Endodermal cell (in vitro differentiated cells): ENCODE measurements at places on chromosomes 7 and 10. TPM values are rescaled to one million over a fixed set of nuclear protein-coding genes. Genes with fewer than 3 reads are reported as not detected.

GRCh38 chr10:3129581-3130340 is 42.8 kb downstream of the PITRM1 start:
- H3K4me1 ChIP-seq: no peaks in the 10 kb centered on the region
- no peak overlapping the region for H3K27ac ChIP-seq
- peaks cover 24% of the 10 kb centered on the region for H3K36me3 ChIP-seq
- H3K27me3 ChIP-seq: no peaks in the 10 kb centered on the region
- H3K4me3 ChIP-seq: no peak overlapping the region
- no peak for DNase-seq

Gene LFNG
- total RNA-seq: 46.4 and 47.2 TPM in 2 replicates

GRCh38 chr7:18903695-18904094 is 213.7 kb downstream of the TWIST1 start:
- H3K27ac ChIP-seq: no peak overlapping the region
- peaks cover 12% of the 10 kb centered on the region for H3K4me1 ChIP-seq
- H3K4me3 ChIP-seq: no peak overlapping the region

Gene KDM7A
- 19.0 and 24.5 TPM in 2 replicates for total RNA-seq

DNA sequence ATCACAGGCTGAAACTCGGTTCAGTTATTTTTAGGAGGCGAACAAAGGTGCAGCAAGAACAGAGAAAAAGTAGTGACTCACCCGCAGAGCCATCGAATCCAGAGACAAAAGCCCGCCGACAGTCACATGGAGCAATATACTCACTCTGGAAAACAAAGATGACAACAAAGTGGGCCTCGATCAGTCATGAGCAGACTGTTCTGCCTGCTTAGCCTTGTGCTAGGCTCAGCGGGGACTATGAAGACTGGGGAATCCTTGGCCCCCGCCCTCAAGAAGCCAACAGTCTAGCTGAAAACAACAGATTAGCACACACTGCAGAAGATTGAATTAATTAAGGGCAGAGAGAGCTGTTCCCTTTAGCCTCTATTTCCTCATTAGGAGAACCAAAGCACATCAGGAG is 30.4 kb downstream of the XPNPEP1 start:
- H3K4me1 ChIP-seq: peaks cover 10% of the 10 kb centered on the region
- peaks cover 8% of the 10 kb centered on the region for H3K36me3 ChIP-seq
- H3K27me3 ChIP-seq: no peaks in the 10 kb centered on the region
- peak; percentile 57 for DNase-seq

Gene WNT16
- total RNA-seq: 0.65 to 0.93 TPM in 2 of 3 replicates, not detected in the other

Gene FRMD4A
- 13.3 to 22.4 TPM (median 20.1 TPM) in 3 replicates for total RNA-seq

- no peak overlapping the region for H3K4me3 ChIP-seq
- peaks cover 4% of the 10 kb centered on the region for H3K4me1 ChIP-seq
- DNase-seq: no peak
- H3K27me3 ChIP-seq: no peaks in the 10 kb centered on the region
Observed at GRCh38 chr10:50610368-50610767, 13.4 kb downstream of the SGMS1 start.

GRCh38 chr7:50684713-50685075 is 98.0 kb downstream of the GRB10 start:
- no peaks in the 10 kb centered on the region for H3K27me3 ChIP-seq
- no peak overlapping the region for H3K4me3 ChIP-seq
- H3K4me1 ChIP-seq: no peaks in the 10 kb centered on the region

Gene TSPAN33
- total RNA-seq: 24.8 to 36.7 TPM (median 35.6 TPM) in 3 replicates

DNA sequence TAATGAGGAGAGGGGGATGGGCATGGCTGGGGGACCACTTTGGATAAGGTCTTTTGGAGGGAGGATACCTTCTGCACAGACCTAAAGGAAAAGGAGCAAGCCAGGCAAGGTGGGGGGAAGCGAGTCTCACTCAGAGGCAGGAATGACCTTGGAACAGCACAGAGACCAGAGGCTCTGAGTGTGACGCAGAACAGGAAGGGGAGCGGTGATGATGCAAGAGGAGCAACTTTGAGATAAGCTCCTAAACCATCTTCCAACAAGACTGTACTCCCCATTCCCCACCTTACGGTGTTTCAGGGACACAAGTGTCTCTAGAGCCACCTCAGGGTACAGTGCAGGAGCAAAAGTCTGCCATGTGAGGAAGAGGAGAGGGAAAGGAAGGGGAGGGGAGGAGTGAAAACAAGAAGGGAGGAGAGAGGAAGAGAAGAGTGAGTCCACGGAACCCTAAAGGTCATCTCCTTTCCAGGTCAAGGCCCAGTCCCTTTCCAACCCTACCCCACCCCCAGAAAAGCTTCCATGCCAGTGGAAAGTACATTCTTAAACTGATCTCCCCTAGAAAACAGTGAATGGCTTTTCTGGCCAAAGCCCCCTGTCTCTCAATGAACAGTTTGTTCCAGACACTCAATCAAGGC is 54.1 kb downstream of the JAZF1 start:
- H3K36me3 ChIP-seq: no peaks in the 10 kb centered on the region
- no peak for DNase-seq
- no peaks in the 10 kb centered on the region for H3K27me3 ChIP-seq

Gene KLF14
- total RNA-seq: not detected in 2 replicates

- H3K36me3 ChIP-seq: no peaks in the 10 kb centered on the region
- no peak for DNase-seq
- no peaks in the 10 kb centered on the region for H3K27me3 ChIP-seq
- no peaks in the 10 kb centered on the region for H3K4me1 ChIP-seq
Observed at GRCh38 chr7:83769407-83769806, 120.5 kb upstream of the SEMA3E start.

Gene ABCF2
- 46.7 and 48.9 TPM in 2 replicates for total RNA-seq

- no peak overlapping the region for H3K27ac ChIP-seq
- no peaks in the 10 kb centered on the region for H3K4me1 ChIP-seq
- no peak overlapping the region for H3K4me3 ChIP-seq
- H3K27me3 ChIP-seq: no peaks in the 10 kb centered on the region
- H3K36me3 ChIP-seq: no peaks in the 10 kb centered on the region
Observed at GRCh38 chr10:78202386-78202785, 168.7 kb downstream of the RPS24 start.

DNA sequence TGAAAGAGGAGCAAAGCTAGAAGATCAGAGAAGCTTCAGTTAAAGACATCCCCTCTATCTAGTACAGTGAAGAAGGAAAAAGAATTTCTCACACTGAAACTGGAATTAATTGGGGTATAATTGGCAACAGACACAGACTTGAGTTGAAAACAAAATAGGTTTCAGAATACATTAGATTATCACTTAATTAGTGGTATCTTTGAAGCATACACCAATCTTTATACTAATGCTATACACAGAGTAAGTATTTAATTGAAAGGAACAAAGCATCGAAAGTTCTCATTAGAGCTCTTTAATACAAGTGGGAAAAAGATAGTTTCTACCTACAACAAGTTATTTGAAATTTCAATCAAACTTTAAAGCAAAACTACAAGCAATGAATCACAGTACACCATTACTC is 128.2 kb downstream of the THSD7A start:
- H3K27me3 ChIP-seq: no peaks in the 10 kb centered on the region
- no peak for DNase-seq
- H3K27ac ChIP-seq: no peak overlapping the region
- H3K36me3 ChIP-seq: no peaks in the 10 kb centered on the region
- H3K4me1 ChIP-seq: no peaks in the 10 kb centered on the region
- H3K4me3 ChIP-seq: no peak overlapping the region

DNA sequence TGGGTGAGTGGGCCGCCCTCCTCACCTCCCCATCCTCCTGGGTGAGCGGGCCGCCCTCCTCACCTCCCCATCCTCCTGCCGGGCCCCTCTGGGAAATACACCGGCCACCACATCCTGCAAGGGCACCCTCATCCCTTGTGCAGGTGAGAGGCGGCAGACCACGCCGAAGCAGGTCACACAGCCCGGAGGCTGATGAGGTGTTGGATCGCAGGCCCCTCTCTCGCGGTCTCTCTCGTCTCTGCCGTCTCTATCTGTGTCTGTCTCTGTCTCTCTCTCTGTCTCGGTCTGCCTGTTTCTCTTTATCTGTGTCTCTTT is 30.8 kb upstream of the FOXL3 start:
- H3K4me1 ChIP-seq: no peaks in the 10 kb centered on the region
- H3K4me3 ChIP-seq: no peak overlapping the region
- no peaks in the 10 kb centered on the region for H3K27me3 ChIP-seq
- peaks cover 6% of the 10 kb centered on the region for H3K36me3 ChIP-seq
- no peak for DNase-seq
- no peak overlapping the region for H3K27ac ChIP-seq

DNA sequence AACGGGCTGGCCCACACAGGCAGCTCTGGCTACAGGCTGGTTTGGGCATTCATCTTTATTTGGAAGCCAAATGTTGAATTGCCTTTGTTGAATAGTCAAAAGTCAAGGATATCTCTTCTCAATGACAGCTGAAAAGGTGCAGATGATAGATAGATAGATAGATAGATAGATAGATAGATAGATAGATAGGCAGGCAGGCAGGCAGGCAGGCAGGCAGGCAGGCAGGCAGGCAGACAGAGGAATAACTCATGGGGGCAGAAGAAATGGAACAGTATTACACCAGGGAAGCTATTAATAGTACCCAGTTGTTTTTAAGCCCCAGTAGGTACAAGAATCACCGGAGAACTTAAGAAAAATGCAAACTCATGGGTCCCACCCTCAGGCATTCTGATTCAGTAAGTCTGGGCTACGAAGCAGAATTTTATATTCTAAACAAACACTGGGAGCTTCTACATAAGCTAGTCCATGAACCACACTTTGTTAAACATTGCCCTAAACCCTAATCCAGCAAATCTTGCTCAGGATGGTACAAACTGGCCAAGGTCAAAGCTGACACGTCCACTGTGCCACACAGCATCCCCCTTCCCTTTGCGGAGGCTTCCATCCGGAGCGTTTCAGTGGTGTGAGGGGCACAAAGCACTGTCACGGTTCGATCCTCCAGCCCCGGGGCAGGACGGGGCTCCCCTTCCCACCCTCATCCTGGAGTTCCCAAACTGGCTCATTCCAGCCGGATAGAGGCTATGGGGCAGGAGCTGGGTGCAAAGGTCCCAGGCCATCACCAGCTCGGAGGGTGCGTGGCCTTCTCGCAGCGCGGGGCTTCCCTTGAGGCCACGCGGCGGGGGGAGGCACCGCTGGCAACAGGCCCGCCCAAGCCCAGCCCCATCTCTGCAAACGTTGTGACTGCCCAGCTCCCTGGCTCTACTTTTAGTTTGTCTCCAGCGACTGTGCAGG is 6.7 kb downstream of the PRKAG2 start:
- peaks cover 14% of the 10 kb centered on the region for H3K27me3 ChIP-seq
- H3K4me3 ChIP-seq: no peak overlapping the region
- no peaks in the 10 kb centered on the region for H3K36me3 ChIP-seq
- DNase-seq: no peak
- no peak overlapping the region for H3K27ac ChIP-seq

Gene OR2A5
- total RNA-seq: not detected in 2 replicates

Gene CUBN
- 0.55 to 2.4 TPM (median 0.75 TPM) in 3 replicates for total RNA-seq

DNA sequence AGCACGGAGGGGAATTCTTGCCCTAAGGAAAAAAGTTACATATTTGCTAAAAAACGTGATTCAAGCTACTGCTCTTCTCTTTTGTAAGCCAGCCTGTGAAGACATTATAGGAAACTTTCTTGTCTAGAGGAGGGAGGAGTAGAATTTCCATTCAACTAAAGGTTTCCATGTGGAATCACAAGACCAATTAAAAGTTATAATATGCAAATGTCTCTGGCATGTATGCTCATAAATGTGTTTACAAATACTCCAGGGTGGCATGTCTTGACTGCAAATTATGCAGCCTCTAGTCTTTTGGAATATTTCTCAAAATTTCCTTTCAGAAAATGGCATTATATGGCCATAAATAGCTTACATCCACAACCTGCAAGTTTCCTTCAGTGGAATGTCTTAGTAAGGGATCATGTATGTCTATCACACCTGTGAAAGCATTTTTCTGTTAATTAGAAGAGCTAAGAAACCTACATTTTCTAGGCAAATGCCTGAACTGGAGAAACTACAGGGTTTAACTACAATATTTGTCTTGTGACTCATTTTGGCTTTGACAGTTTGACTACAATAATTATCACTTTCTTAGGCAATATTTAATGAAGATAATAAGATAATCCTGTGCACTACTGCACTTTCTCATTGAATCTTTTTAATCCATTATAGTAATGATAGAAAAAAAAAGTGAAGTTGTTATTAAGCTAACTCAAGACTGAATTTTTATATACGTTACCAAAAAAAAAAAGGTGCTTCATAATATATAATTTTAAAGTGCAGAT is 111.1 kb upstream of the C10orf90 start:
- no peak overlapping the region for H3K4me3 ChIP-seq
- H3K27me3 ChIP-seq: no peaks in the 10 kb centered on the region
- DNase-seq: no peak
- no peaks in the 10 kb centered on the region for H3K36me3 ChIP-seq

DNA sequence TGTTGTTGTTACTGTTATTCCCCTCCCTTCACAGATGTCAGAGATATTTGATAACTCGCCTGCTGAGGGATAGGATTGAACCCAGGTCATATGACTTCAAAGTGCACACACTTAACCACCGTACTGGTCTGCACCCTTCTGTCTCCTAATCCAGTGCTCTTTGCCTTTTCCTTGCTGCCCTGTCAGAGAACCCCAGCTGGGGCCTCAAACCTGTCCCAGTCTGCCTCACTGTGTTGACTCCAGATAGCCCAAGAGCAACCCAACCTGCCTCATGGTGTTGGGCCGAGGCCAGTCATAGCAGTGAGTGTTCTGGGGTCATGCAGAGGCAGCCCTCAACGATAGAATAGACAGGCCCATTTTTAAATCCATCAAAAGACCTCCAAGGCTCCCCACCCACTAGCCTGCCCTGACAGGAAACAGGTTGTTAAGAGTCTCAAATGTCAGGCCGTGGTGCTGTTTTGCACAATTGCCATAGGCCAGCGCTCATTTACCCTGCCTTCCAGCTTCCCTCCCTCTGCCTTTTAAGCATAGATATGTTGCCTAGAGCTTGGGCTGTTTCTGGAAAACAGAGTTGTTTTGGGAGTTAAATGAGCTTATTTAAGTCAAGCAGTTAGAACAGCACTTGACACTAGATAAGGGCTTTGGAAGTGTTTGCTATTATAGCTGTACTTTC is 37.0 kb upstream of the PDCD4 start:
- no peak overlapping the region for H3K4me3 ChIP-seq
- H3K27me3 ChIP-seq: no peaks in the 10 kb centered on the region
- H3K27ac ChIP-seq: peak overlapping the region; percentile 4
- no peaks in the 10 kb centered on the region for H3K36me3 ChIP-seq

Gene PANK1
- 13.5 to 23.4 TPM (median 23.4 TPM) in 3 replicates for total RNA-seq

Gene DIP2C
- 12.3 to 15.1 TPM (median 13.0 TPM) in 3 replicates for total RNA-seq
